ENCODE measurements at places on chromosomes 4 and X.

GRCh38 chrX:103124284-103124683 lies 31.3 kb upstream of the NXF3 start:
- no peak for DNase-seq

- no peak for DNase-seq
These were observed 2.6 kb upstream of the OTUD4 start for GRCh38 chr4:145183023-145183422.

GRCh38 chrX:154436983-154437752 lies at the start of gene GDI1:
GDI1 (plus strand) TSS chrX:154437154; CDS start chrX:154437255, 101 bp downstream.
- peak; percentile 27 for DNase-seq

- DNase-seq = no peak
These were observed 715.8 kb downstream of the CCSER1 start for GRCh38 chr4:90842960-90843359.

Measured in stimulated activated CD8-positive, alpha-beta memory T cell treated with anti-CD3 and anti-CD28 coated beads, Interleukin-2, amount 100 ng/mL, for 48 hours (primary cell).